HS-27A (cell line): ENCODE measurements at places on chromosomes 4 and X.

DNA sequence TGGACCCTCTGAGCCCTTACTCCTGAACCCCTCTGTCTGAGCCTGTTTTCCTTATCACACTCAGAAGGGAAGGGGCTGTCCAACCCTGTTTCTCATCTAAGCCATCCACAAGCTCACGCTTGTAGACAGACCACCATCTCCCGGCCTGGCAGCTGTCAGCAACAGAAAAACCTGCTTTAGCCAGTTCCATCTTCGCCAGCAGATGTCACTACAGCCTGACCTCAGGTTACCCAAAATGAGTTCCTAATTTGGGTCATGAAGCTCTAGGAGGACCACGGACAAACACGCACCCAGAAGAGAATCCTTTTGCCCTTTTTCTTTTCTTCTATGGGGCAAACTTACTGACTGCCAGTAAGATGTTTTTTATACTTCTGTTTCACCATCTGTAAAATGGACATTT lies 445.4 kb downstream of the BCOR start:
- no peak for DNase-seq

- DNase-seq, result peak; percentile 47
These were observed 66.1 kb downstream of the NR3C2 start for GRCh38 chr4:148376151-148376550.

DNA sequence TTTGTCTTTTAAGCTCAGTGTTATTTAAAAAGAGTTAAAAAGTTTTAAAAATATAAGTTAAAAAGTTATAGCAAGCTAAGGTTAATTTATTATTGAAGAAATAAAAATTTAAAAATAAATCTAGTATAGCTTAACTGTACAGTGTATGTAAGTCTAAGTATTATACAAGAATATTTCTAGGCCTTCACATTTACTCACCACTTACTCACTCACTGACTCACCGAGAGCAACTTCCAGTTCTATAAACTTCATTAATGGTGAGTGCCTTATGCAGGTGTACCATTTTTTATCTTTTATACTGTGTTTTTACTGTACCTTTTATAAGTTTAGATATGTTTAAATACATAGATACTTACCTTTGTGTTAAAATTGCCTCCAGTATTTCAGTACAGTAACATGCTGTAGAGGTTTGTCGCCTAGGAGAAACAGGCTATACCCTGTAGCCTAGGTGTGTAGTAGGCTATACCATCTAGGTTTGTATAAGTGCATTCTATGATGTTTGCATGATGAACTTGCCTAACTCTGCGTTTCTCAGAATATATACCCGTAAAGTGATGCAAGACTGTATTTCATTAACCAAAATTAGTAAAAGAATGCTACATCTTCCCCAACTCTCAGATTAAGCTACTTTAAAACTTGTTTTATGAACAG lies 202.9 kb downstream of the CFAP299 start:
- DNase-seq, result peak; percentile 11

DNA sequence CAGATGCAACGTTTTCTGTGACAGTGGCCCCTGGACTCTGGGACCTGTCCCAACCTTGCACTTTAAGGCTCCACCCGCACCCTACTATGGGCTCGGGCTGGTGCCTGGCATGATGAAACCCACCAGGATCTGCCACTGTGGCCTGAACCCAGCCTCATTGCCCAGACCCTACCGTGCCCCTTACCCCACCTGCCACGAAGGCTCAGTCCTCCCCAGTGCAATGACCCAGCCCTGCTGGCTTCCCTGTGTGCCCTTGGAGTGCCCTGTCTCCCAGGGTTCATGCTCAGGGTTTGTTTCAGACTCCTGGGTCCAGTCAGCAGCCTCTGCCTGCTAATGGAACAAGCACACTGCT lies 3.1 kb downstream of the UVSSA start:
- DNase-seq, result no peak

DNA sequence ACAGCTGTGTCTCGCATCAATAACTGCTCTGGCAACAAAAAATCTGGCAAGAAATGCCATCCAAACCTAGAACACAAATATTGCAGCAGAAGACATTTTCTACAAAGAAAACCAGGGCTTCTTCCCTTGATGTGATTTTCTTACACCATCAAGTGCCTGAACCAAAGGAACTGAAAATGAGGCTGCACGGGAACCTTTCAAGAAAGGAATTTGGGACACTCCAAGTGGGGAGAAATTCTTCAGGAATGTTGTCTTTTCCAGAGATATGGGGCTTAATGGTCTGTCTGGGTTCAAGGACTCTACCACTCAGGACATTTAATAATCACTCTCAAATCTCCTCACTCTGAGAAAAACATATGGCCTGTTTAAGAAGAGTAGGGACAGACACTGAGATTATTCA lies 57.6 kb downstream of the PRDM5 start:
- no peak for DNase-seq

DNA sequence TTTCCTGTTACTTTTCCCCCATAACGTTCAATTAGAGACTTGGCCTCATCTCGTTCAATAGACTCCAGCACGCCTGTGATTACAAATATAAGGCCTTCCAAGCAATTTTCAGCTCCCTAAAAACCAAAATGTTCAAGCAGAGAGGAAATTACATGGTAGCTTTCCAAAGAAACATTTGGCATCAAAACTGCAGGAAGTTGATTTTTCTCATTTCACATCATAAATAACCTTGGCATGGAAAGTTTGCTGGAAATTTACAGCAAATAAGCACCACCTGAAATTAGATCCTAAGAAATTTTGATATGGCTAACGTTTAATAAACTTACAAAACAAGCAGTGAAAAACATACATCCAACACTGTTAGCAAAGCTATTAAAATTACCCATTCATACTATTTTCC lies 53.3 kb downstream of the RFC1 start:
- no peak for DNase-seq

- no peak for DNase-seq
These were observed 22.4 kb upstream of the CLTRN start for GRCh38 chrX:15686818-15687685.

DNA sequence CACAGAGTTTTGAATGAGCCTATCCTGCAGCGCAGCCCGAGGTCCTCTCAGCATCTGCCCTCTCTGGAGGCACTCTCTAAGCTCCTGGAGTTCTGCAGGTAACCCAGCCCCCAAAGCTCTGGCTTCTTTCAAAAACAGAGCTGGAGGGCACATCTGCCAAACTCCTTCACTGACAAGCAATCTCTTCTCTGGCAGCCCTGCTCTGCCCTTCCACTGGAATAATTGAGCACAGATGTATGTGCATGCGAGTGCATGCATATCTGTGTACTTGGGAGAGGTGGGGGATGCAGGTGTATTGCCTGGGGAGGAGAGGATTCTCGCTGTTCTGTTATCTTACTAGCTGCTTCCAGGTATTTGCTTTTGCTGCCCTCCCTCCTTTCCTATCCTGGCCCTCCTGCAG lies 22.2 kb upstream of the PLP1 start:
- no peak for DNase-seq

GRCh38 chrX:46477435-46477834 lies 67.8 kb downstream of the ZNF674 start:
- DNase-seq, result no peak

GRCh38 chr4:31905363-31905762 lies 1185.2 kb downstream of the PCDH7 start:
- no peak for DNase-seq
